ENCODE measurements at places on chromosomes 1 and 21.

DNA sequence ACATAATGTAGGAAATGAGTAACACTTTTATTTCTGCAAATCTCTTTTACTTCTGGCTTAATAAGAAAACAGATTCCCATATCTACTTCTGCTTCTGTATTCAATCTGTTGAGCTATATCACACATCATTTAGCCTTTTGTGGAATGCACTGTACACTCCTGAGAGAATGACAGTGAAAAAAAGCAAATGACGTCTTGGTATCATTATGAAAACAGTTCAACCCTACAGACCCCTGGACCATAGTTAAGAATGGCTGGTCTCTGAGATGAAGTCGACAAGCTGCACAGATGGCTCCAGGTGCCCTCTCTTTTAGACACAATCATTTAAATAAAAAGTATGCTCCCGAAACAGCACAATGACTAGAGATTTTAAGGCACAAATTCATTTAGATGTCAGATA lies 247.0 kb downstream of the RERE start:
- DNase-seq = no peak

- no peak for DNase-seq
Observed at GRCh38 chr1:111366256-111366655, 61.3 kb downstream of the OVGP1 start.

DNA sequence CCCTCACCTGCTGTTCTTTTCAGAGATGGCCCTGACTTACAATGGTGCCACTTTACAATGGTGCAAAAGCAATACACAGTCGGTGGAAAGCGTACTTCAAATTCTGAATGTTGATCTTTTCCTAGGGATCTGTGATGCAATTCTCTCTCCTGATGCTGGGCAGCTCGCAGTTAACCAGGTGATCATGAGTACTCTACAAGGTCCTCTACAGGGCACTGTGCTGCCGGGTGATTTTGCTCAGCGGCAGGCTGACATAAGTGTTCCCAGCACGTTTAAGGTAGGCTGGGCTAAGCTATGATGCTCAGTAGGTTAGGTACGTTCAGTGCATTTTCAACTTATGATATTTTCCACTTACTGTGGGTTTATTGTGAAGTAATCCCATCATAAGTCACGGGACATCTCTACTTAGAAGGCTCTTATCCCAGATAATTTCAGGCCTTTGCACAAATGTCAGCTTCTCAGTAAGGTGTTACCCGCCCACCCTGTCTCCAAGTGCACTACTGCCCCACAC lies 126.5 kb downstream of the KCNN3 start:
- DNase-seq = no peak

DNA sequence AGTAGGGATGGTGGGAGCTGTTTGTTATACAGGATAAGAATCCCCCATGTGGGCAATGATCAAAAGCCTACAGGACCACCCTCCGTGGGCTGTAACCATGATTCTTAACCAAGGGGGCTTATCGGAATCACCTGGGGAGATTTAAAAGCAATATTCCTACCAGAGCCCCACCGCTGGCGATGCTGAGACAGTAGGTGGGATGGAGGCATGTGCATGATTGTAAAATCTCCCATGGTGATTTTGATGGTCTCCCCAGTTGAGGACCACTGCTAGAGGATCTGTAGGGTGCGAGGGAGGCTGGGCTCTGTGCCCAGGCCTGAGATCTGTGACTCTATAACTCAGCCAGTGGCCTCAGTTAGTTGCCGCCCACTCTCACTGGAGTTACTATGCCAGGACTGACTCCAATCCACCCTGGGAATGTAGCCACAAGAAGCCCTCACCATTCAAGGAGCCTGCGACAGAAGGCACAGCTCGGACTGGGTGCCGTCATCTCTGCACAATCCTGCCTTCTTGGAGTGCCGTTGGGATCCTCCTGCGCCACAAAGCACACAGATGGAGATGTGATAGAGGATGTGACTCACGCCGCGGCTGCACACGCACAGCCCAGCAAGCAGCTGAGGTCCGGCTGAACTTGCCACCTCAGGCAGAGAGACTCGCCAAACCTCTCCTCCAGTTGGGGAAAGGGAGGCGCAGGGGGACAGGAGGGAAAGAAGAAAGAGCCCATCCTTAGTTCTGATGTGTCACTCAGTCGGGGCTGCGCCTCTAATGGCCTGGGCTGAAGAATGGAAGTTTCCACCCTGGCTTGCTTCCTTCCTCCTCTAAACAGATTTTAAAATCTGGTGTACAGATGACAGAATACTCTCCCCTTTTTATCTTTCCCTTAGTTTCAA lies 26.5 kb downstream of the AKNAD1 start:
- no peak for DNase-seq

GRCh38 chr21:36125512-36126207 lies 9.2 kb upstream of the CBR3 start:
- no peak for DNase-seq

DNA sequence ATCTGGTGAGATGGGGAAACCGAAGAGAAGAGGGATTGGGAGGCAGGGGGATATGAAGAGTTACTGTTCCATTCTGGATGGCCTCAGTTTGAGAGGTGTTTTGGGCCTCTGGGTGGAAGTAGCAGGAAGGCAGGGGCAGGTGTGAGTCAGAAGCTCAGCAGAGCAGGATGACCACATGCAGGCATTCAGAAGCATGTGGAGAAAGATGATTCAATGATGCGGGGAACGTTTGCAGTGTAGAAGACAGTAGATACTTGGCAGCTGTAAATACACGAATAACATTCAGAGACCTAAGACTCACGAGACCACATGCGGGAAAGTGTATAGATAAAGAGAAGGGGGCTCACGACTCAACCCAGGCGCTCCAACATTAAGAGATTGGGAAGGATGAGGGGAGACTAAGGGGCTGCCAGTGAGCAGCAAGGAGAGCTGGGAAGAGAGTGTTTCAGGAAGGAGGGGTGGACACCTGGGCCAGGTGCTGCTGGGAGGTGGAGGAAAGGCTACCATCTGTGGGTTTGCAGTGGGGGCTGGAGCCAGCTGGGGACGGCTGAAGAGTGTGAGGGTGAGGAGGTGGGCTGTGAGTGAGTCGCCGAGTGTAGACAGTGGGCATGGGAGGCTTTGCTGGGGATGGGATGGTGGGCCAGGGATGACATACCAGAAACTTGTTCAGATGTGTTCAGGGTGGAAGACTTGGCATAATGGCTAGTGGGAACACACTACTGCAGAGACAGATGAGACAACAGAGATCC lies 5.8 kb upstream of the EPS8L3 start:
- DNase-seq = no peak

DNA sequence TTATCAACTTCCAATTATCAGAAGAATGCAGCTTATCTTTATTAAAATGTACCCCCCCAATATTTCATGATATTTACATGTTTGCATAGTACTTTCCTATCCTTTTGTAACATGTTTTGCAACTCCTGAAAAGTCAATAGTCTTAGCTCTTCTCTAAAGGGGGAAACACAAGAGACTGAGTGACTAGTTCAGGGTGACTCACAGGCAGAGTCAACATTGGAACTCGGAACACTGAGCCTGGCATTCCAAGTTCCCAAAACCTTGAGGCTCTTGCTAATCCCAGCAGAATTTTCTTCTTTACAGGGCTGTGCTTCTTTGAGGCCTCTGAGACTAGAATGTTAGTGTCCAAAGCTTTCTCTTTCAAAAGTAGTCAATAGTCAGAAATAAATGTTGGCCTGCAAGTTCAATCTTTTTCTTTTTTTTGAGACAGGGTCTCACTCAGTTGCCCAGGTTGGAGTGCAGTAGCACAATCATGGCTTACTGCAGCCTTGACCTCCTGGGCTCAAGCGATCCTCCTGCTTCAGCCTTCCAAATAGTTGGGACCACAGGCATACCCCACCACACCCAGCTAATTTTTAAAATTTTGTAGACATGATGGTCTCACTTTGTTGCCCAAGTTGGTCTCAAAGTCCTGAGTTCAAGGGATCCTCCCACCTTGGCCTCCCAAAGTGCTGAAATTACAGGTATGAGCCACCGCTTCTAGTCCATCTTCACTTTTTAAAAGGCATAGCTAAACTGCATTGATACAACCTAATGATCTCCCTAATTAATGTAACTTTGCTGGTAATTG lies 37.5 kb downstream of the ZNF281 start:
- no peak for DNase-seq

DNA sequence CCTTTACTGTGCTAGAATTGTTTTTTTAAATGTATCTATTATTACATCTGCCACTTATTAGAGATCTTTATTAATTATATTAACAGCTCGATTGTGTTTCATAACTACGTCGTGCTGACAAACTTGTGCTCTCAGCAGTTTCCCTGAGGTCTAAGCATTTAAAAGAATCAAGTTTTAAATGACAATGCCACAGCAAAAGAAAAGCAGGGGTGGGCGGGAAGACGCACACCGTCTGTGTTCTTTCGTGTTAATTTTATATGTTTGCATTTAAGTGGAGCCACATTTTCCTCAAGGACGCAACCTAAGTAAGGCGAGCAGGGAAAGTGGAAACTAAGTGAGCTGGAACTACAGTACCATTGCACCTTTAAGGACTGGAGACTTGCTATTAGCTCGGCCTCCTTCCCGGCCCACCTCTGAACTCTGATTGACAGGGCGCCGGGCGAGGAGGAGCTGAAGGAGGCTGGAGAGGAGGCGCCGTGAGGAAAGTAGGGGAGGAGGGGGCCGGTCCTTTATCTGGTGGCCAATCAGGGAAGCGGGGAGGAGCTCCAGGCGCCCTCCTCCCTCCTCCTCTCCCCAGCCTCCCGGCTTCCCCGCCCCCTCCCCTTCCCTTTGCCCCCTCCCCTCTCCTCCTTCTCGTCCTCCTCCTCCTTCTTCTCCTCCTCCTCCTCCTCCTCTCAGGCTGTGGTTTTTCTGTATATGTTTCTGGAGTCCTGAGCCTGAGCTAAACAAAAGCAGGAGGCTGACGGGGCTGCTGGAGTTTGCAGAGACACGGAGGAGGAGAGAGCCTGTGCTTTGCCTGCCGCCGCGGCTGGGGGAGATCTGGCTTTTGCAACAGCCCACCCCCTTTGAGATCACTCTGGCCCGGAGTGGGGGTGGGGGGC lies at the start of gene PBX1:
TSS of gene PBX1 (plus strand) at position 724 of the 881 bp plus-strand sequence.
- DNase-seq = peak; percentile 97

DNA sequence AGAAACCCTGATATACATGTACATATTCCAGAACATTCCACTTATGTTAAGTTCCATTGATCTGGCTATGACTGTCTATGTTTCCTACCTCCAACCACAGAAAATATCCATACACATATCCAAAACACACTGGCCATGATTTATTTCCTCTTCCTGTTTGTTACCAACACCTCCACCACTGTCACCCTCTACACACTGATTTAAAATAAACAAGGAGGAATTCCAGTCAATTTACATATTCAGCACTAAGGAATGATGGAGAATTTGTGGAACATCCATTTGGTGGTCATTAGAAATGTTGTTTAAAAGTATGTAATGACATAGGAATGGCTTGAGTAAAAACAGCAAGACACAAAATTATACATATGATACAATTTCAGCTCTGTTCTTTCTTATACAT lies 5.5 kb upstream of the STX6 start:
- no peak for DNase-seq

- no peak for DNase-seq
Observed at GRCh38 chr1:71828431-71829012, 453.8 kb downstream of the NEGR1 start.
